Effector memory CD8-positive, alpha-beta T cell (primary cell): ENCODE measurements at places on chromosomes 6 and 20.

DNA sequence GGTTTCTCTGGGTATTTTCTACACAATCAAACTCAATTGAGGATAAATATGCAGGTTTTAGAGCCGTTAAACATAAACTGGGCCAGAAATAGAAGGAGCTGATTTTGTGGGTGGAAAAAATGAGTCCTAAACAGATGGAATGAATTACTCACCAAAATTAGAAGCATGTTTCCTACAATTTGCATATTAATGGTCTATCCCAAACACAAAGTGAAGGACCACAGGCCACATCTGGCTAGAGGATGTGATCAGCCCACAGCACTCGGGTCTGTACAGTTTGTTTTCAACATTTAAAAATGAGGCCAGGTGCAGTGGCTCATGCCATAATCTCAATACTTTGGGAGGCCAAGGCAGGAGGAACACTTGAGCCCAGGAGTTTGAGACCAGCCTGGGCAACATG, 296.3 kb downstream of the PREX1 start:
- H3K27me3 ChIP-seq: peaks cover 43% of the 10 kb centered on the region
- H3K36me3 ChIP-seq: no peaks in the 10 kb centered on the region
- H3K4me1 ChIP-seq: no peaks in the 10 kb centered on the region
- DNase-seq: no peak
- no peak overlapping the region for H3K27ac ChIP-seq
- H3K4me3 ChIP-seq: no peak overlapping the region

- no peak for DNase-seq
- H3K27me3 ChIP-seq: peaks cover 35% of the 10 kb centered on the region
- H3K36me3 ChIP-seq: no peaks in the 10 kb centered on the region
- H3K4me3 ChIP-seq: no peak overlapping the region
- no peak overlapping the region for H3K27ac ChIP-seq
- H3K4me1 ChIP-seq: no peaks in the 10 kb centered on the region
Observed at GRCh38 chr6:127146932-127147331, 28.5 kb downstream of the RSPO3 start.

DNA sequence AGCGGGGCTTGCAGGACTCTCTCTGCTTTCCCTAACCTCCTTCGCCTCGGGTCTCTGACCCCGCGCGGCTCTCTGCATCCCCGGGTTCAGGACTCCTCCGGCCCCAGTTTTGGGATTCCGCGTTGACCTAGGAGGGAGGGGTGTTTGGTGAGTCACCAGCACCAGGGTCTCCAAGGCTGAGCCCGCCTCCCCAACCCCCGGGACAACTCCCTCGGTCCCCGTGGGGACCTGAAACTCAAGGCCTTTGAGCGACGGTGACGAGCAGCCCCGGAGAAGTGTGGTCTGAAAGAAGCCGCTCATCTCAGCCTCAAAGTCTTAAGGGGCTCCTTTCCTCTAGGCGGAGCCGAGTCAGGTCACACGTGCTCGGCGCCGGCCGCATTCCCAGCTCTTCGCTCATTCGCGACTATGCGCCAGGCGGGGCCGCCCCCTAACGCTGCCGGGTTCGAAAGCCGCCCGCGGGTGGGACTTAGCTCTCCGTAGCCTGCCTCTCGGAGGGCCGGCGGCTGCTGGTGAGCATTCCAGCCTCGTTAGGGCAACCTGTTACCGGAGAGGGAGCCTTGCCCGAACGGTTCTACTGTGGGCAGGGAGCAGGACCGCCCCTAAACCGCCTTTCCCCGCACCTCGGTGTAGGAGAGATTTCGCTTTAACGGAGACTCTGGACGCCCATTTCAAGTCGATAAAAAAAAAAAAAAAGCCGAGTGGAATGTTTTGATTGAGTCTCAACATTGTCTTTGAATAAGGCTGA, 3.0 kb upstream of the PRDM13 start:
- peak overlapping the region; percentile 79 for H3K4me3 ChIP-seq
- DNase-seq: no peak
- peaks cover 14% of the 10 kb centered on the region for H3K4me1 ChIP-seq
- H3K27ac ChIP-seq: no peak overlapping the region

- H3K4me3 ChIP-seq: no peak overlapping the region
- no peaks in the 10 kb centered on the region for H3K36me3 ChIP-seq
- no peaks in the 10 kb centered on the region for H3K27me3 ChIP-seq
- no peaks in the 10 kb centered on the region for H3K4me1 ChIP-seq
- H3K27ac ChIP-seq: no peak overlapping the region
Observed at GRCh38 chr6:93721386-93722048, 302.2 kb upstream of the EPHA7 start.

DNA sequence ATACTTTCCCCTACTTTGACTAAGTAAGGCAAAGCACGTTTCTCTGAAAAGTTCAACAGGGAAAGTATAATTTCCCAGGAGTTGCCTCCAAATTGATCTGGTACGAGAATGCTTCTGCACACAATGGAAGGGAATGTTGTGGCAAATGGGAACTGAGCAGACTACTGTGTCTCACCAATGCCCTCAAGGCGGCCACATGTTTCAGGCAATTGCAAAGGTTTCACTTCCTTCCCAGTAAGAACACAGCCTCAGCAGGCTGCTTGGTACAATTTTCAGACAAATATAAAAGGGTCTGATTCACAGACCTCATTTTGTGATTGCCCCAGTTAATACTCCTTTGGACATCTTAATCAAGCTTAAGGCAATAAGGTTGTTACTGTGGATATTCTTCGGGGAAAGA, 71.2 kb downstream of the KIAA0319 start:
- H3K4me1 ChIP-seq: no peaks in the 10 kb centered on the region
- peaks cover 19% of the 10 kb centered on the region for H3K27me3 ChIP-seq
- H3K36me3 ChIP-seq: no peaks in the 10 kb centered on the region
- no peak overlapping the region for H3K27ac ChIP-seq

GRCh38 chr20:46683939-46684750, 5.1 kb downstream of the TP53RK start:
- peak overlapping the region; percentile 12 for H3K27ac ChIP-seq
- peaks cover 23% of the 10 kb centered on the region for H3K36me3 ChIP-seq
- DNase-seq: no peak

DNA sequence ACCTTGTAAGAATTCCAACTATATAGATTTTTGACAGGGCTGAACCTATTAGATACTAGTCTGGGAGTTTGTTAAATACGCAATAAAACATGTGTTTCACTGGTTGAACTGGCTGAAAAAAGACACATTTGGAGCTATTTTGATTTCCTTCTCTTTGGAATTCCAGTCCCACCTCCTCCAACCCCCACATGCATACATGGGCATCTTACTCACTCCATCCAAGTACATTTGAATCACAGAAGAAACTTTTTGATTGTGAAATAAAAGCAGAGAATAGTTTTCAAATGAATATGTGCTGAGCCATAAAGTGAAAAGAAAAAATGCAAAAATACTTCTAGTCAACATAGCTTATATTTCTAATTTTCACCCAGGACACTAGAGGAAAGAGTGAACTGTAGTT, 33.9 kb upstream of the STXBP5 start:
- H3K36me3 ChIP-seq: no peaks in the 10 kb centered on the region
- no peak overlapping the region for H3K27ac ChIP-seq
- no peaks in the 10 kb centered on the region for H3K27me3 ChIP-seq
- H3K4me3 ChIP-seq: no peak overlapping the region
- peaks cover 3% of the 10 kb centered on the region for H3K4me1 ChIP-seq
- no peak for DNase-seq

GRCh38 chr6:4342407-4343137, 207.2 kb upstream of the ECI2 start:
- H3K27me3 ChIP-seq: peaks cover 28% of the 10 kb centered on the region
- peak overlapping the region; percentile 20 for H3K27ac ChIP-seq
- peaks cover 4% of the 10 kb centered on the region for H3K36me3 ChIP-seq
- no peaks in the 10 kb centered on the region for H3K4me1 ChIP-seq
- H3K4me3 ChIP-seq: no peak overlapping the region
- no peak for DNase-seq

- H3K4me1 ChIP-seq: peaks cover 24% of the 10 kb centered on the region
- peaks cover 45% of the 10 kb centered on the region for H3K36me3 ChIP-seq
- DNase-seq: no peak
- peak overlapping the region; percentile 86 for H3K4me3 ChIP-seq
Observed at GRCh38 chr20:63737945-63738686, 1.5 kb upstream of the SLC2A4RG start.

DNA sequence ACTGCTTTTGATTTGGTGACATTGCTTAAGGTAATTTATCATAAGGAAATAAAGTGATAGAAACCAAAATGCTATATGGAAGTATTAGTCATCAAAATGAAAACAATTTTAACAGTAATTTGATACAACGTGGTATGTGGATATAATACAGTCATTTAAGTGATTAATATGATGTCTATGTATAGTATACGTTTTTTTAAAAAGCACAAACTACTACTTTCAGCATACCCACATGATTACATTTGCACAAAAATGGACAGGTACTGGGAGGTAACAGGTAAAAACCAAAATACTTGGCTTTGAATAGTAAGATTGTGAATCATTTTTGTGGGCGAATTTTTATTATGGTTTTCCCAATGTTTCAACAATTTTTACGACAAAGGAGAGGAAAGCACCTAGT, 97.6 kb downstream of the OGFRL1 start:
- H3K4me3 ChIP-seq: no peak overlapping the region
- DNase-seq: no peak
- H3K27me3 ChIP-seq: peaks cover 10% of the 10 kb centered on the region
- no peaks in the 10 kb centered on the region for H3K4me1 ChIP-seq
- H3K36me3 ChIP-seq: no peaks in the 10 kb centered on the region

- peaks cover 11% of the 10 kb centered on the region for H3K4me1 ChIP-seq
- H3K27me3 ChIP-seq: peaks cover 9% of the 10 kb centered on the region
- H3K36me3 ChIP-seq: no peaks in the 10 kb centered on the region
- H3K27ac ChIP-seq: no peak overlapping the region
Observed at GRCh38 chr6:113858480-113859348, 1.6 kb downstream of the MARCKS start.

- H3K27me3 ChIP-seq: no peaks in the 10 kb centered on the region
- peaks cover 5% of the 10 kb centered on the region for H3K4me1 ChIP-seq
- H3K4me3 ChIP-seq: peak overlapping the region; percentile 2
- no peak for DNase-seq
Observed at GRCh38 chr6:109236115-109237076, 141.1 kb downstream of the CEP57L1 start.

DNA sequence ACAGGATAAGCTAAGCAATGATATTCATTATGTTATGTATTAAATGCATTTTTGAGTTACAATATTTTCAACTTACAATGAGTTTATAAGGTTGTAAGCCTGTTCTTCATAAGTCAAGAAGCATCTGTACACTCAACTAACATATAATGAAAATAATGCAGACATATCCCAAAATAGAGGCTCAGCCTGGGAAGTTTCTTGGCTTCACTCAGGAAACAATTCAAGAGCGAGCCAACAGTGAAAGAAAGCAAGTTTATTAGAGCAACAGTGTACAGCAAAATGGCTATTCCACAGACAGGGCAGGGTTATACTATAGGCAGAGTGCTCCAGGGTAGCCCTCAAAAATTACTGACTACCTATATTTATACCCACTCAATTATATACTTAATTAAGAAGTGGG, 1581.8 kb downstream of the HACE1 start:
- H3K27me3 ChIP-seq: no peaks in the 10 kb centered on the region
- H3K36me3 ChIP-seq: no peaks in the 10 kb centered on the region
- no peak for DNase-seq
- H3K4me1 ChIP-seq: no peaks in the 10 kb centered on the region
- H3K27ac ChIP-seq: no peak overlapping the region
- H3K4me3 ChIP-seq: no peak overlapping the region

- DNase-seq: no peak
- peaks cover 12% of the 10 kb centered on the region for H3K36me3 ChIP-seq
- H3K4me3 ChIP-seq: peak overlapping the region; percentile 74
Observed at GRCh38 chr6:108166664-108167448, 1.0 kb downstream of the NR2E1 start.

GRCh38 chr6:45645302-45645701, 267.6 kb upstream of the SUPT3H start:
- no peaks in the 10 kb centered on the region for H3K27me3 ChIP-seq
- no peaks in the 10 kb centered on the region for H3K4me1 ChIP-seq
- no peaks in the 10 kb centered on the region for H3K36me3 ChIP-seq
- no peak overlapping the region for H3K4me3 ChIP-seq
- no peak overlapping the region for H3K27ac ChIP-seq

GRCh38 chr6:25832670-25833069, 818 bp upstream of the SLC17A1 start:
- H3K27me3 ChIP-seq: peaks cover 21% of the 10 kb centered on the region
- no peaks in the 10 kb centered on the region for H3K4me1 ChIP-seq
- H3K27ac ChIP-seq: no peak overlapping the region
- no peak overlapping the region for H3K4me3 ChIP-seq
- no peaks in the 10 kb centered on the region for H3K36me3 ChIP-seq
- DNase-seq: no peak

GRCh38 chr6:96852605-96853004, 15.3 kb upstream of the GPR63 start:
- no peak overlapping the region for H3K4me3 ChIP-seq
- H3K27me3 ChIP-seq: peaks cover 22% of the 10 kb centered on the region
- H3K4me1 ChIP-seq: no peaks in the 10 kb centered on the region
- no peak for DNase-seq

- H3K4me3 ChIP-seq: no peak overlapping the region
- H3K27ac ChIP-seq: no peak overlapping the region
- H3K27me3 ChIP-seq: no peaks in the 10 kb centered on the region
- H3K36me3 ChIP-seq: peaks cover 58% of the 10 kb centered on the region
- H3K4me1 ChIP-seq: peaks cover 60% of the 10 kb centered on the region
Observed at GRCh38 chr20:50903353-50904051, 27.7 kb downstream of the ADNP start.

- no peak overlapping the region for H3K27ac ChIP-seq
- H3K27me3 ChIP-seq: peaks cover 7% of the 10 kb centered on the region
- H3K4me1 ChIP-seq: peaks cover 9% of the 10 kb centered on the region
Observed at GRCh38 chr6:53854843-53855567, 60.2 kb downstream of the LRRC1 start.

GRCh38 chr6:33696548-33697518, 14.7 kb downstream of the UQCC2 start:
- no peaks in the 10 kb centered on the region for H3K27me3 ChIP-seq
- H3K36me3 ChIP-seq: peaks cover 18% of the 10 kb centered on the region
- H3K4me1 ChIP-seq: peaks cover 60% of the 10 kb centered on the region
- peak; percentile 23 for DNase-seq

DNA sequence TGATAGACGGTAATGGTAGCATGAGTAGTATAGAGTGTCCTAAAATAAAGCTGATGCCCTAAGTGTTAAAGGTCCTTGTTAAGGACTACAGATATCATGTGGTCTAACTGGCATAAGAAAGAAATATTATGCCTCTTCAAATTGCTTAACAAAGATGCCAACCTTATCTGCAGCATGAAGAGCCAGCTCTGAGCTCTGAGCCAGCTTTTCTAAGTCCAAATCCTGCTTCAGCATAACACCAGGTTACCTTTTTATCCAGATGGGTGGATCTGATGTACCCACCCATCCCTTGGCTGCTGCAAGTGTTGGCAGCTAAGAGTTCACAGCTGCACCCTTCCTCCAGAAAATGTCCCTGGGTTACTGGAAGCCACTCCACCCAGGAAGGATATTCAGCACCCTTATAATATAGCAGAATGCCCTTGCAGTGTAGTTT, 83.8 kb downstream of the TENT5A start:
- H3K36me3 ChIP-seq: no peaks in the 10 kb centered on the region
- no peaks in the 10 kb centered on the region for H3K4me1 ChIP-seq
- H3K4me3 ChIP-seq: no peak overlapping the region

DNA sequence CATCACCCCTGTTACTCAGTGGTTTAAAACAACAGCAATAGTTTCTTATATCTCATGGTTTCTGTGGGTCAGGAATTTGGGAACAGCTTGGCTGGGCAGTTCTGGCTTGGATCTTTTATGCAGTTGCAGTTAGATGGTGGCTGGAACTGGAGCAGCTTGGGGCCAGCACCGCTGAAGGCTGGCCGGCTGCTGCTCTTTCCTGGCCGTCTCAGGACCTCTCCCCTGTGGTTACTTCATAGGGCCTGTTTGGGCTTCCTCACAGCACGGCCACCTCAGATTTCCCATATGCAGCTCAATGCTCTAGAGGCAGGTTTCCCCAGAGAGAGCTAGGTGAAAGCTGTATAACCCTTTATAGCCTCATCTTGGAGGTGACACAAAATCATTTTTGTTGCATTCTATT, 15.6 kb downstream of the PKIG start:
- H3K4me1 ChIP-seq: peaks cover 6% of the 10 kb centered on the region
- H3K27ac ChIP-seq: peak overlapping the region; percentile 46
- no peak overlapping the region for H3K4me3 ChIP-seq
- no peaks in the 10 kb centered on the region for H3K27me3 ChIP-seq
- H3K36me3 ChIP-seq: peaks cover 5% of the 10 kb centered on the region
